ENCODE measurements at places on chromosomes 12 and 14.

DNA sequence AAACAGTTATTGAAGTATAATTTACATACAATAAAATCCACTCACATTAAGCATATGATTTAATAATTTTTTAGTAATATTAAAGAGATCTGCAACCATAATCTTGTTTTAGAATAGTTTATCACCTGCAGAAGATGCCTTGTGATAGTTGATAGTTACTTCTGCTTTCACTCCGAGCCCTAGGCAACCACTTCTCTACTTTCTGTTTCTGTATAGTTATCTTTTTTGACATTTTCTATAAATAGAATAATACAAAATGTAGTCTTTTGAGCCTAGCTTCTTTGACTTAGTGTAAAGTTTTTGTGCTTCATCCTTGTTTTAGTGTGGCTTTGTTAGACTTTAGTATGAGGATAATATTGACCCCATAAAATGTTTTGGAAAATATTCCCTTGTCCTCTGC is 111.0 kb downstream of the MNAT1 start:
- DNase-seq: no peak

DNA sequence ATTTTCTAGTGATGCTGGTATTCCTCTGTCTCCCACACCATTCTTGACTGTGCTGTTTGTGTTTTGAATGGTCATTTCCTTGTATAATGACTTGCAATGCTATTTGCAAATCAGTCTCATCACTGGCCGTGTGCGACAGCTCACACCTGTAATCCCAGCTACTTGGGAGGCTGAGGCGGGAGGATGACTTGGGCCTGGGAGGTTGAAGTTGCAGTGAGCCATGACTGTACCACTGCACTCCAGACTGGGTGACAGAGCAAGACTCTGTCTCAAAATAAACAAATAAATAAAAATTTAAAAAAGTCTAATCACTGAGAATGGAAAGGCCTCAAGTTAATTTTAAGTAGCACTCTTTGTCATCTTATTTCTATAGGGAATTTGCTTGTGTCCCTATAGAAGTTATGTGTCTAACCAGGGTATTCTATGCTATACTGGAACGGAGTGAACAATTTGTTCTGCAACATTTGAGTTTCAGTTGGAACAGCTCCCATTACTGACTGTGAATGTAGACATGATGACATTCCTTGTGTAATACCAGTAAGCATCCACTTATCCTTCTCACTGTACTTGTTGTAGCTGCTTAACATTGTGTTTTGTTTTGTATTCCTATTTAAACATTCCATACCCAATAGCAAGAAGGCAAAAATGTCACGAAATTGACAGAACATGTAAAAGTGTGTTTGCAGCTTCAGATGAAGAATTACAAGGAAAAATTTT is 126.3 kb downstream of the MGST1 start:
- peak; percentile 59 for DNase-seq

DNA sequence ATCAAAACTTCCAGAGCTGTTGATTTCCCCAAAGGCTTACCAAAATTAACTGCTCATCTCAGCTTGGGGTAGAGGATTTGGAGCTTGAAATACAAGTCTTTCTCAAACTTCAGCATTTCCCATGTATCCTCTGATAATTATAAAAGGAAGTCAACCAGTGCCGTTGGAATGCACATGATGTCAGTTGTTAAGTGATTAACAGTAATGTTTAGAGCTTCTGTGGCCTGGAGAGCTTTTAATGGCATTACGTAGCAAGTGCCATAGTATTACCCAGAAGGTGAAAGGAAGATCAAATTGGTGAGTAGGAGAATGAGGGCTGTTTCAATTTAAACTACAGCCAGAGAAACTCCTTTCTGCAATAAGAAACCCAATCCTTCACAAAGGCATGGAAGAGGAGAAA is 62.5 kb upstream of the PTPRR start:
- DNase-seq: no peak

GRCh38 chr12:48034835-48035805 is 30.8 kb upstream of the COL2A1 start:
- DNase-seq: no peak

DNA sequence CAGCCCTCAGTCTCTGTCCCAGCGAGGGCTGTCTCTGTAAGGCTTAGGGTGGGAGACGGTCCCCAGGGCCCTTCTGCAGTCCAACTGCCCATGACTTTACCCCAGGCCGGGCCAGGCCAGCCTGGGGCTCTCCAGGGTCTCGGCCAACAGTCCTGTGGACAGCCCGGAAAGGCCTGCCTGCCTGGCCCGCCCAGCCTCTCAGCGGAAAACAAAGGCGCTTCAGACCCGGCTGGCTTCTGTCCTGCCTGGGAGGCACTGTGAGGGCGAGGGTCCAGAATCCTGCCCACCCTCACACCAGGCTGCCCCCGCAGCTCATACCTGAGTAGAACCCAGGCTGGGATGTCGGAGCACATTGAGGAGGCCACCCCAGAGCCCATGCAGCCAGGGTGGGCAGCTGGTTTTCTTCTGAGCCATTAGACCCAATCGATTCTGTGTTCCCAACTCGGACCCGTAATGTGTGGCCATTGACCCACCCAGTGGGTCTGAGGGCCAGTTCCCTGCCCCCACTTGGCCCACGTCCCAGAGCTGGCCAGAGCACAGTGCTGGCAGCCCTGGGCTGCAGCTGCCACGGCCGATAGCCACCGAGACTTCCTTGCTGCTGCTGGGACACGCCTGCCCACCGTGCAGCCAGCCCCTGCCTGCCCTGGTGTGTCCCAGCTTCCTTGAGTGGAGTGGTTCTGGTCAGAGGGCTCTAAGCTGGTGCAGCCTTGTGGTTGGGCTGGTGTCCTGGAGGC is 1.6 kb downstream of the CRIP2 start:
- peak; percentile 42 for DNase-seq

DNA sequence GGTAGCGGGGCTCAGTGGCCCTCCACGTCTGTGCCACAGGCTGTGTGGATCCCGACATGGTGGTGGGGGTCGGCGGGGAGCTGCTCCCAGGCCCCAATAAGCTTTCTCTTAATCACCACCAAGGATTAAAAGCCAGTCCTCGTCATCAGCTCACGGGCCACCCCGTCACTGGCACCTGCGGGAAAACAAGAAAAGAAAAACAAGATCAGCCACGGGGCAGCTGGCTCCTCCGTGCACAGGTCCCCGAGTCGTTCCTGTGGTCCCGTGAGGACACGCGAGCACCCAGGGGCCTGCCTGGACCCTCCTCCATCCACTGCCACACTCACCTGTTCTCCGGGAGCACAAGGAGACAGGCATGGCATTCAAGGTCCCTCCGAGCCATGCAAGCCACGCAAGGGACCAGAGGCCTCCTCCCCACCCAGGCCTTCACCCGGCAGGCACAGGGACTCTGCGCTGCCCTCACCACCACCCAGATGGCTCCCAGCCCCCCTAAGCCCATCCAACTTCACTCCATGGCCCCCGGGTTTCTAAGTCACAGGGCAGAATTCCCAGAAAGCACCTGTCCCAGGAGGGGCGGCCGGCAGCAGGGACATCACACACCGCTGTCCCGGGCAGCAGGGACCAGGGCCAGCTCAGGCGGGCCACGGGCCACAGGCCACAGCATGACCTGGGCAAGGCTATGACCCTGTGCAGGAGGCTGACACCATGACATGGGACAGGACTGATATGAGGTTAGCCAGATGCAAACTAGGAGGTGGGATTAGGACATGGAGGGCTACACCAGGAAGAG is 72.0 kb downstream of the NCOR2 start:
- no peak for DNase-seq

GRCh38 chr12:12378616-12379015 is 21.7 kb downstream of the BORCS5 start:
- DNase-seq: no peak

DNA sequence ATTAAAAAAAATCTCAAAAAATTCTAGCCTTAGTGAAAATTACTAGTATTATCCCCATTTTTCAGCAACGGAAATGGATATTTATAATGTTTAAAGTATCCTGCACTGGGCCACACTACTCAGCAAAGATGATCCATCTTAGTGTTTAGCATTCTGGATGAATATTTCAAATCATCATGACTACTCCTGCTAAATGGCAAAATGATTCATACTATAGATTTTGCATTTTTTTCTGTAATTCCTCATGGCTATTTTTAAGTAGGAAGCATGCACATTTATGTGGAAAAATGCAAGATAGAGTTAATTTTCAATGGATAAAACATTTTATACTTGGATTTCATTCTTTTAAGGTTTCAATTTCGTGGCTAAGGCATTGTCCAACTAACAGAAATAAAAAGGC is 59.6 kb downstream of the LRFN5 start:
- no peak for DNase-seq

DNA sequence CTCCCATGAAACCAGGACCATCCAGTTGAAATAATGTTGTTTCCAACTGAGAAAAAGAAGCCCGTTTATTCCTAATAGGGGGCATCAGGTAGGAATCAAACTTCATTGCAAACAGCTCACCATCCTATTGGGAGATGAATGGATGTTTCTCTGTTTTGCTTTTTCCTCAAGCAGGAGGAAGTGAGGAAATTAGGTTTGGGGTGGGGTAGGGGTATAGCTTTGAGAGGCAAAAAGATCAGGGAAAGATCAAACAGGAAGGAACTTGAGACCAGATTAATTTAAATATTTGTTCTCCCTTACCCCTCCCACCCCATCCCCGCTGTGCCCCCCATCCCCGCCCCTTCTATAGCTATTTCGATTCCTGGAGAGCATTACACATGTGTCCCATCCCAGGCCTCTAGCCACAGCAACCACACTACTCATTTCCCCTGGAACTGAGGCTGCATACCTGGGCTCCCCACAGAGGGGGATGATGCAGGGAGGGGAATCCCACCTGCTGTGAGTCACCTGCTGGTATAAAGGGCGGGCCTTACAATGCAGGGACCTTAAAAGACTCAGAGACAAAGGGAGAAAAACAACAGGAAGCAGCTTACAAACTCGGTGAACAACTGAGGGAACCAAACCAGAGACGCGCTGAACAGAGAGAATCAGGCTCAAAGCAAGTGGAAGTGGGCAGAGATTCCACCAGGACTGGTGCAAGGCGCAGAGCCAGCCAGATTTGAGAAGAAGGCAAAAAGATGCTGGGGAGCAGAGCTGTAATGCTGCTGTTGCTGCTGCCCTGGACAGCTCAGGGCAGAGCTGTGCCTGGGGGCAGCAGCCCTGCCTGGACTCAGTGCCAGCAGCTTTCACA is at the start of gene IL23A:
IL23A (plus strand) TSS at position 577 of the 850 bp plus-strand sequence; CDS start at position 738, 161 bp downstream.
- no peak for DNase-seq

DNA sequence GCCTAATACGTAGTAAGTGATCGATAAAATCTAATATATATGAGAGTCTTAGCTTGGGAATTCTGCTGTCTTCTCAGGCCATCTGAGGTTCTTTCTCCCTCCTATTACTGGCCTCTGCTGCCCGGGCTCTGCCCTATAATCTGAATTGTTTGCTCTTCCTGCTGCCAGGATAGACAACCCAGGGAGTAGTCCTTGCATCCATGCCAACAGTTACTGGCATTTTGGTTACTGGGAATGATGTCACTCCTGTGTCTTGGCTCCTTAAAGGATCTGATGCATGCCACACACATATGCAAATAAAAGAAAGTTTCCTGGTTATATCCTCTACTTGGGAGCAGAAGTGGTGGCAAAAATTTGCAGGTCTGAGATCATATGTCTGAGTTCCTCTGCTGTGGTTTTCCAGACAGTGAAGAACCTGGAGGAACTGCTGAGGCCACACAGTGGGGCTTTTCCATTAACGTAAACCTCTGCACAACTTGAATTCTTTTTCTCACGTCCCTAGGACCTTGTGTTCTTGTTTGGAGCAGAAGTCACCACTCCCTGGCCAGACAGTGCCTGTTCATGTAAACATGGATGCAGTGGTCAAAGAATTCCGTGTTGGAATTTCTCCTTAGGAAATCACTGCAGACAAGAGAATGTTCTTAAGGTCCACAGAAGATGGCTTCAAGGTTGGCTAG is 320.6 kb upstream of the TBX3 start:
- DNase-seq: no peak

- no peak for DNase-seq
These were observed 35.5 kb downstream of the TCTN1 start for GRCh38 chr12:110649341-110649847.

DNA sequence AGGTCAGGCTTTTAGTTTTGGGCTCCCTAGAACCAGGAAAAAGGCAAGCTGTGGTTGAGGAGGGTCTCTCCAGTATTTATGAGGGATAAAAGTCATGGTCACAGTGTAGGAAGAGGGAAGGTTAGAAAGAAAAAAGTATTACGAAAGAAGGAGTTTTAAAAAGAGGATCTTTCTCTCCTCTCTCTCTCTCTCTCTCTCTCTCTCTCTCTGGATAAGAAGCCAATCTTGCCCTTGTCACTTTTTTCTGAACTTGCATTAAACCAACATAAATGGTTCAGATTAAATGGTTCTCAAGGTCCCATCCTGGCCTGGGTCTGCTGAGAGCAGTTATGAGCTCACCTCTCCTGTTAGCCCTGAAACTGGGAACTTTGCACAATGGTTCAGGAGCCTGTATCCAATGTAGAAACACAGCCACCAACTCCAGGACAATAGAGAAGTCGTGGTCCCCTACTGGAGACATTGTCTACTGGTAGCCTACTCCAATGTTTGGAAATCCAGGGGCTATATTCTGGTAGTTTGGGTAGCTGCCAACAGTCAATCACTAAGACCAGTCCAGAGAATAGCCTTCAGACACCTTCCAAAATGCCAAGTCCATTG is 131.9 kb downstream of the DAD1 start:
- DNase-seq: no peak

- peak; percentile 59 for DNase-seq
These were observed 68.8 kb downstream of the EXOC5 start for GRCh38 chr14:57199921-57200320.

DNA sequence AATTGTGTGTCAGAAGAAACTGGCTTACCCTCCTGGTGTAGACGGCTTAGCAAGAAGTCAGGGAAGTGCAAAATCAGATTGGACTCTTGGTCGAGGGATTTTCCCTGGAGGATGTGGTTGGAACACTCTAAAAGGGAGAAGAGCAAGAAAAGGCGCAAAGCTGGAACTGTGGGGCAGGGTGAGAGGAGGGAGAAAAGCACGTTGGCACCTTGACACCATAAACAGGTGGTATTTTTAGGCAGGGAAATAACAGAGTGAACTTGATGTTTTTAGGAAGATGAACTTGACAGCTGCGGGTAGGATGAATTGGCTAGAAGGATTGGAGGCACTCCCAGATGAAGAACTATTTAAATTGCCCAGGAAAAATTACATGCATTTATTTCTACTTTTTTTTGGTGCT is 67.7 kb downstream of the HCAR2 start:
- no peak for DNase-seq

GRCh38 chr14:88185843-88186242 is 137.2 kb downstream of the KCNK10 start:
- DNase-seq: no peak

- DNase-seq: no peak
These were observed 615.9 kb downstream of the VRK1 start for GRCh38 chr14:97413022-97413539.

DNA sequence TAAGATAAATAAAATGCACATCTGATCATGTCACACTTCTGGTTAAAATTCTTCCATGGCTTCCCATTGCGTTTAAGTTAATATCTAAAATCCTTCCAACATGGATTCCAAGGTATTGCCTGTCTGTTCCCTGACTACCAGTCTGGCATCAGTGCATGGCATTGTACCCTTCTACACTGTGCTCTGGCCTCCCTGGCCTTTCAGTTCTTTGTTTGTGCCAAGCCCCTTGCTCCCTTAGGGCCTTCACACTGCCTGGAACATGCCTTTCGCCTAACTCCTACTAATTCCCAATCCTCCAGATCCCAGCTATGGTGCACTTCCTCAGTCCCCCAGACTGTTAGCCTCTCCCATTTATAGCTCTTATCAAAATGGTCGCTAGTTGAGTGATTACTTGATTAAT is 6.3 kb downstream of the CIPC start:
- DNase-seq: no peak
